ENCODE measurements at places on chromosomes 4 and X.

DNA sequence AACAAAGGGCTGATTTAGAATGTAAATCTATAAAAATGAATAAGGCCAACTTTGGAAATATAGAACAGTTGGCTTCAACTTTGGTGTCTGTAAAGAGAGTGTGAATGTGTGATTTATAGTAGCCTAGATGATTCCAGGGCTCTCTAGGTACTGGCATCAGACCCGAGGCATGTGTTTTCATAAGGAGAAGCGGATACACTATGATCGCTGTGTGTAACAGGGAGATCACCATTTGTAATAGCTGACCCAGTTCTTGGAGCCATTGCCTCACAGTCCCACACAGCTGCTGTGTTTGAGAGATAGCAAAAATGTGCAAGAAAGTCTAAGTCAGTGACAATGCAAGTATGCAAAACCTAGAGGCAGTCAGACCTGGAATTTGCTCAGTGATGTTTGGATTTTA is 135.1 kb downstream of the REPS2 start:
- no peak for DNase-seq

DNA sequence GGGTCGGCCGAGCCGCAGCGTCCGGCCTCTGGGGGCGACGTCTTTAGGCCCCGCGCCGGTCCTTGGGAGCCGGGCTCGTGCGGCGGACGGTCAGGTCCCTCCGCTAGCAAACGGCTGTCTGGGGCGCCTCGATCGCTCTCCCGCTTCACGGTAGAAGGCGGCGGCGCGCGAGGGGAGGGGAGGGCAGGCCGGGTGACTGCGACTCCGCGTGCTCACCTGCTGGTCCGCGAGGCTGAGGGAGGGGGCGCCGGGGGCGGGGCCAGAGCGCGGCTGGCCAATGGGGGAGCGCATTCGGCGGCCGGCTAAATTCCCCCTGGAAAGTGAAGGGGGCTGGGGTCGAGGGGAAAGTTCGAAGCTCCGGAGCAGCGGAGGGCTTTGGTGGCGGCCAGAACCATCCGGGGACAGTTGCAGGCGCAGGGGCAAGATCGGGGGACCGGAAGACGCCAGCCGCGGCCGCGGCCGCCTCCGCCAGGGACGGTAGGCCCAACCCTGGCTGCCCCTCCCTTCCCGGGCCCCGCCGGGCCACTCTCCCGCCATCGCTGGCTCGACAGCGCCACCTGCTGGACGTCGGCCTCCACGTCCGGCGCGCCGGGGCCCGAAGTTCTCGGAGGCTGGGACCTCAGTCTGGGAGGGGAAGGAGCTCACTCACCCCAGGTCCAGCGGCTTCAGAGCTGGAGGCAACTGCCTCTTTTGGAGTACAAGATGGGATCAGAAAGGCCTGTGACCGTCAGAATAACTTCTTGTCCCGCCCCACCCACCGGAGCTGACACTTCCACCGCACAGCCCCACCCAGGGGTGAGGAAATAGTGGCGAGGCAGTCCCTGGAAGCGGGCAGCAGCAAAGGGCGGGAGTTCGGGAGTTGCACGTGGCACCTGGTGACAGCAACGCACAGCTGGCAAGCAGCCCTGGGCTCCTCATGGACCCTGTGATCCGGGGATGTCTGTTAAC is 49.9 kb downstream of the ELF4 start:
- peak; percentile 86 for DNase-seq

- no peak for DNase-seq
These were observed 74.0 kb downstream of the PAK3 start for GRCh38 chrX:111170017-111170416.

DNA sequence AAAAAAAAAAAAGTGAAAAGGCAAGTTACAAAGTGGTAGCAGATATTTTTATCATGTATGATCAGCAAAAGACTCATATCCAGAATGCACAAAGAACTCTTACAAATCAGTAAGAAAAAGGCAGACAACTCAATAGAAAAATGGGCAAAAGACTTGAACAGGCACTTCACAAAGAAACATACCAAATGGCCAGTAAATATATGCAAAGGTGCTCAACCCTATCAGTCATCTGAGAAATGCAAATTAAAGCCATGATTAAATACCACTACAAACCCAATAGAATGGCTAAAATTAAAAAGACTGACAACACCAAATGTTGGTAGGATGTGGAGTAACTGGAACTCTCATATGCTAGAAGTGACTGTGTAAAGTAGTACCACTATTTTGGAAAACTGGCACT is 45.4 kb downstream of the CHST7 start:
- no peak for DNase-seq

DNA sequence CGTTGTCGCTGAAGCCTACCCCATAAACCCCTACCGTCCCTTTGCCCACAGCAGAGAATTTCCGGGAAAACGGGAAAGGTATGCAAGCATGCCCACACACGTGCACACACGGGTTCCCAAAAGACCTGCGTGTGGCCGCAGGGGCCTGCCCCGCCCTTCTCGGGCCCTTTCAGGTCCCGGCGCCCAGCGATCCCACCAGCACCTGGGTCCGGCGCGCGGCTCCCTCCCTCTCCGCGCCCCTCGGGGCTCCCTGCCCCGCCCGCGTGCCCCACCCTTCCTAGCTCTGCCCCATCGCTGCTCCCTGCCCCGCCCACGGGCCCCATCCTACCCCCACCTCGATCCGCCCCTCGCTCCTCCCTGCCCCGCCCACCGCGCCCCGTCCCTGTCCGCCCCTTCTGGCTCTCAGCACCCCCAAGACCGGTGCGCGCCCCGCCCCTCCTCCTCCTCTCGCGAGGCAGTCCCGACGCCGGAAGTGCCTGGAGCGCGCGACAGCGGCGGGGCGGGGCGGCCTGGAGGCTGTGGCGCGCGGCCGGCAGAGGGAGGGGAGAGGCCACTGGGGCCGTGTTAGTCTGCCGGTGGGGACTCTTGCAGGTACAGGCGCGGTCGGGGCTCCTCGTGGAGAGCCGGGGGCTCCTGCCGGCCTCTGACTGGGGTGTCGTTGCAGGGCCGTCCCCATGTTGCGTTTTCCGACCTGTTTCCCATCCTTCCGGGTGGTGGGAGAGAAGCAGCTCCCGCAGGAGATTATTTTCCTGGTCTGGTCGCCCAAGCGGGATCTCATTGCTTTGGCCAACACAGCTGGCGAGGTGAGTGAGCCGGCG is at the start of gene ANAPC4:
Gene ANAPC4, plus strand, starts transcription at position 510 of the 818 bp plus-strand sequence. Its CDS starts 165 bp downstream, at position 675.
- DNase-seq: peak; percentile 99

DNA sequence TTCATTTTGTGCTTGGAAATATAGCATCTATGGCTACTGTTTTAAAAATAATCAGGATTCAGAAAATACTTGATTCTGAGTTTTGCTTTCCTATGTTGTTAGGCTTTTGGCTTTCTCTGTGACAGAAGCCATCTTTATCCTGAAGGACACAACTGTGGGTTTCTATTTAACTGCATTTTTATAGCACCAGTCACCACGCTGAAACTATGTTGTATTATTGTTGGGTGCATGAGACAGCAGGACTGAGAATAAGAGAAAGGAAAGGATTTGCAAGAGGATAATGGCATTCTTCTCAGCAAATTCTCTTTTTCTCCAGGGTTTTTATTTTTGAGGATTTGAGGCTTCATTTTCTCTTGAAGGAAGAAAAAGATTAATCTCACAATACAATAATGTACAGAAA is 10.1 kb upstream of the NEUROG2 start:
- DNase-seq: no peak

DNA sequence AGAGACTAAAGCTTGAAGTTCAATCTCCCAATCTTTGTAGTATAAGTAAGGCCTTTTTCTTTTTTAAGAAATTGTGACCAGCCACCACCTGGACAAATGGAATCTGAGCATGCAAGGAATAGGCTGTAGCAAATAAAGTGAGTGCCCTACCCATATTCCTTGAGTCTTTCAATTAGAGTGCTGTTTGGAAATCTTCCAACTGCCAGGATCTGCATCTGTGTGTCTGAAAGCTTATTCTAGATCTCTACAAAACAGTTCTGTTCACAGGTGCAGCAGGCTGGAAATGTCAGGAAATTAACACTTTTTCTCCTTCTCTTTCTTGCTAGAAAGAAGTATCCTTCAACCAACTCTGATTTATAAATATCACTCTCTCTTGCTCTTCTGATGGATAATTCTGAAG is 76.7 kb upstream of the NDST3 start:
- DNase-seq: no peak

GRCh38 chrX:118736394-118737010 is 9.1 kb downstream of the IL13RA1 start:
- DNase-seq: no peak

GRCh38 chr4:86961605-86962295 is 26.9 kb downstream of the AFF1 start:
- no peak for DNase-seq

GRCh38 chr4:107153228-107153627 is 117.1 kb upstream of the DKK2 start:
- no peak for DNase-seq

DNA sequence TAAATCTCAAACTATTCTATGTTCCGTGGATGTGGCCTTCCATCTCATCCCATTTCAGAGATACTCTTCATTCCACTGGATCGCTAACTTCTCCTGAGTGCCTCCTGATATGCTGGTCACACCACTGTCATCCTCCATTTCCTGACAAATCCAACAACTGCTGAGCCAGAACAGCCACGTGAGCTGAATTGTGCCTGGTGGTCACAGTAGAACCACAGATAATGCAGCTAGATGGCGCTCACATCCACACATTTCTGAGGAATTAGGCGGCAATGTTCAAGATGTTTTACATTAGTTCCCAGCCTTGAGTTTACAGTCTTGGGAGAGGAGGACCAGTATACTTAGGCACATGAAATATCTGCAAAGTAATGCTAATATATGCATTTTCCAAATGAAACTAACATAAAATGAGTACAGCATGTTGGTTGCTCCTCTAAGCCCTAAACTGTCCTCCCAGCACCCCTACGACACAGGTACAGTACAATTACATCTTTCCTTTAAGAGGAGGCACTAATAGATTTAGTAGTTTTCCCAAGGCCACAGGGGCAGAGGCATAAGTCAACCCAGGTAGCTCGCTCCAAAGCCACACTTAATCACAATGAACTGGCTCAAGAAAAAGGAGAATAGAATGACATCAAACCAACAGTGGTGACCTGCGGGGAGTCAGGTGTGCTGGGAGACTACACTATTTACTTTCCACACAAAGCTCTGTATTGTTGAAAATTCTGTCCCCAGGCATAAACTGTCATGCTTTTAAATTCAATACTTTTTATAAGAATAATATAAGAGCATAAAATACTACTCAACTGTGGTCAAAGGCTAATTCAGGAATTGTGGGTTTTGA is 134.2 kb downstream of the CHIC2 start:
- DNase-seq: peak; percentile 54

- DNase-seq: no peak
These were observed 12.1 kb downstream of the TIGD2 start for GRCh38 chr4:89123451-89123851.

DNA sequence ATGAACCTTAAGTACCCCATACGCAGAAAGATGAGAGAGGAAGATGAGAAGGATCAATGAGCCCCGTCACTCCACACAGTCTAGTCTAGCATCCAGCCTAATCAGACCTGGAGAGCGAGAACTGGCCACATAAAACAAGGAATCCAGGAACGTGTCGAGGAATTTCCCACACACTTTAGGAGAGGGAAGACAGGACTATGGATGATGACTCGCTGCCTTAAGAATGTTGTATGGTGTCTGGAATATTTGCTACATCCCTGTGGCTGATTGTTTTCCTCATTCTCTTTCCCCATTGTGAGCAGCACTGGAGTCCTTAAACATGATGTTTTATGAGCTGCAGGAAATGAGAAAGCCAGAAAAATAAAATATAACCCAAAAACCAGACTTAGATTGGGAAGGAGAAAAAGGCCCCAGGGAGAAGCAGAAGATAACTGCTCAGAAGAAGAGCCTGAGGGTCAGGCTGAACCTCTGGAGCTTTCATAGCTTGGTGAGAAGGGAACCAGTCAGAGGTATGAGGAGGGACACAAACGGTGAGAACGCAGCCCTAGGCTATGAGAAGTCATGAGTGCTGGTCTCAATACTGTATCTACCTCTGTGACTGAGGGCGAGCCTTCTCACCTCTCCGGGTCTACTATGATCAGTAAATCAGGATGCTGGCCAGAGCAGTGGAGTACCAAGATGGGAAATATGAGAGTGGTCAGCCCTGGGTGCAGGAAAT is 139.5 kb upstream of the NOCT start:
- DNase-seq: no peak

GRCh38 chr4:66273110-66273509 is 602.8 kb upstream of the EPHA5 start:
- DNase-seq: no peak

All from activated naive CD8-positive, alpha-beta T cell treated with anti-CD3 and anti-CD28 coated beads, Interleukin-2, amount 50 U/mL, for 24 hours (primary cell).